ENCODE measurements at places on chromosomes 4 and X.

DNA sequence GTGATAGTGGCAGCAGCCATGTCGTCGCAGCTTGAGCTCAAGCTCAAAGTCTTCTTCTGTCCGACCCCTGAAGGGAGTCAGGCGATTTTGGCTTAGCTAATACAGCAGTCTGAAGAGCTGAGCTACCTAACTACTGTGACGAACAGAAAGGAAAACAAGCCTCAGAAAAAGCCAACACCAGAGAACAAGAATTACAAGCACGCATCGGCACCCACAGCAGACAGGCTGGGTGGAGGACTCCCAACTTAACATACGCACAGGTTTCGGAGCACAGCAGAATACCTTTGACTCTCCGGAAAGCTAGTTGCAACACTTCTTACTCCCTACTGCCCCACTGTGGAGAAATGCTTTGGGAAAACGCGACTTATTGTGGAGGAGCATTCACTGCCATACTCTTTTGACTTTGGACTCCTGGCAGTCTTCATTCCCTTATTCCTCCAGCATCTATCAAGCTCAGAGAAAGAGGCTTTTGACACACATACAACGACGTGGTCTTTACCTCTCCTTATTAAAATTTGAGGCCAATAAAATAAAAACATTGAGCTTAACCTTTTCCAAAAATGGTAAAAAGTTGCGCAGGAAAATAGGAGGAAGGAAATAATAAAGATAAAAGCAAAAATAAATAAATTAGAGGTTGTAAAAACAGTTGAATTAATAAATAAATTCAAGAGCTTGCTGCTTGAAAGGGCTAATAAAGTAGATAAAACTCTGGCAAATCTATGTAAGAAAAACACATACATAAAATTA, 41.3 kb upstream of the GPC3 start:
- DNase-seq, result peak; percentile 0

DNA sequence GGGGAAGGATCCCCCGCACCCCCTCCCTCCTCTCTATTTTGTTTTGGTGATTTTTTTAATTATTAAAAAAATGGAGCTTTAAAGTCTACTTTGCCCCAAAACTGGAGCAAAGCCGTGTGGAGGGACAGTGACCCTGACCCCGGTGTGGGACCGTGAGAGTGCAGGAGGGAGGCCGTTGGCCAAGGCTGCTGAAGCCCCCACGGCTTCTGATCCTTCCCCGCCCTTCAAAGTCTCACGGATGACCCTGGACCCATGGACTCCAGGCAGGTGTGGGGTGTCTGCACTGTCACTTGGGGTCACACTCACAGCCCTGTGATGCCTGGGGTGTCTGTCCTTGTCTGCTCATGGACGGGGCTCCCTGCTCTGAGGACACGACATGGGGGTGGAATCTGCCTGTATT, 133.3 kb downstream of the CPZ start:
- no peak for DNase-seq

- no peak for DNase-seq
These were observed 76.9 kb downstream of the CLCN4 start for GRCh38 chrX:10233696-10234095.

GRCh38 chr4:3203971-3204431, 45.0 kb upstream of the MSANTD1 start:
- no peak for DNase-seq

GRCh38 chrX:50054147-50054546, 131.8 kb downstream of the CLCN5 start:
- no peak for DNase-seq

DNA sequence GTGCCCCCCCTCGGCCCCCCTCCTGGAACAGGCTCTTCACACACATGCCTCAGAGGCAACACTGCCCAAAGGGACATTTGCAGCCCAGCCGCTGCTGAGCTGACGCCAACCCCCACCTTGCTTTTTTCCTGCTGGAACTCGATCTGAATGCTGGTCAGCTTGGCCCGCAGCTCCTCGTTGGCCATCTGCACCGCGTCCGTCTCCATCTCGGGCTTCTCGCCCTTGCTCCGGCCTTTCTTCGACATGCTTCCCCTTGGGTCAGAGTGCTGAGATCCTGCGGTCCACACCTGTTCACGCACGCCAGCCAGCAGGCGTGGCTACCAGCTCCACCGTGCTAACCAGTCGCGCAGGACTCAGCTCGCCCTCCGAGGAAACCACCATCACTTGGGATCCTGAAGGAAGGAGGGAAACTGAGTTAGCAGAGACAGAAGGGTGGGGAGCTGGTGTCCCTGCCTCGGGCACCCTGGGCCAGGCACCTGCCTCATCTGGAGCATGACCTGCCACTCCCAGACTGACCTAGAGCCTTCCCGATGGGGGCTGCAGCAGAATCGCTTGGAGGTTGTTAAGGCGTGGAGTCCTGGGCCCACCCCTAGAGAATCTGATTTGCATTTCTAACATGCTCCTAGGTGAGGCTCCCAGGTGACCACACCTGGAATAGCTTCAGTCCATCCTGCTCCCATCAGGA, 87.6 kb downstream of the JAKMIP1 start:
- DNase-seq, result no peak

GRCh38 chrX:74015379-74016019, 288.5 kb upstream of the ZCCHC13 start:
- peak; percentile 13 for DNase-seq

- DNase-seq, result no peak
These were observed 118.7 kb upstream of the AP1S2 start for GRCh38 chrX:15973299-15973698.

DNA sequence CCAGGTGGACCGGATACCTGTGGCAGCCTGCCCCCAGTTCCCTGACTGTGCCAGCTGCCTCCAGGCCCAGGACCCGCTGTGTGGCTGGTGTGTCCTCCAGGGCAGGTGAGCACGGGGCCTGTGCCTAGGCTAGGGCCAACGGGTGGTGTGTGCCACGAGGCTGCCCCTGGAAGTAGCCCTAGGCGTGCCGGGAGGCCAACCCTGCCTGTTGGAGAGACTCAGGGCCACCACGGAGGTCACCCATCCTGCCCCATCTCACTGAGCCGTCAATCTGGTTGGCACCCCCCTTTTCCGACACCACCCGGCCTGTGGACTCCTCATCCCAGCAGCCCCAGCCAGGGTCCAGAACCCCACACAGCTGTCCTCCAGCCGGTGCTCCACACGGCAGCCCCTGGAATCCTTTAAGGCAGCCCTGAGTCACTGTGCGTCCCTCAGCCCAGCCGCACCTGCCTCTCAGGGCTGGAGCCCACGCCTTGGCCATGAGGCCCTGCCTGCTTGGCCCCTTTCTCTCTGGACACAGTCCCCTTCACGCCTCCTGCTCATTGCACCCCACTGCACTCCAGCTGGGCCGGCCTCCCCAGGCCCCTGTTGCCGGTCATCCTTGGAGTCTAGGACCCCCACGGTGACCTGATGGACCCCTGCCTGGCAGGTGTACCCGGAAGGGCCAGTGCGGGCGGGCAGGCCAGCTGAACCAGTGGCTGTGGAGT, 5.3 kb downstream of the PLXNB3 start:
- DNase-seq, result no peak
